ENCODE measurements at places on chromosomes 7 and 10.

GRCh38 chr10:100745882-100746783 is 751 bp downstream of the PAX2 start:
- DNase-seq, result no peak

- DNase-seq, result no peak
Measured at GRCh38 chr10:127935071-127935561, 28.2 kb downstream of the PTPRE start.

- no peak for DNase-seq
Measured at GRCh38 chr7:12699299-12699698, 11.9 kb downstream of the ARL4A start.

GRCh38 chr10:132882069-132882951 is 60.1 kb downstream of the CFAP46 start:
- DNase-seq, result no peak

- DNase-seq, result no peak
Measured at GRCh38 chr10:18473424-18474117, 177.8 kb downstream of the NSUN6 start.
